Stimulated activated CD8-positive, alpha-beta memory T cell treated with anti-CD3 and anti-CD28 coated beads, Interleukin-12 subunit alpha, Interleukin-12 subunit beta, amount 100 ng/mL, for 4 hours (primary cell): ENCODE measurements at places on chromosomes 7 and 10.

- DNase-seq, result no peak
Observed at GRCh38 chr7:66626331-66626934, 2.2 kb upstream of the KCTD7 start.

- no peak for DNase-seq
Observed at GRCh38 chr10:132468216-132468615, 69.4 kb upstream of the INPP5A start.

- no peak for DNase-seq
Observed at GRCh38 chr10:28983799-28984198, 305.1 kb upstream of the LYZL1 start.

- DNase-seq, result no peak
Observed at GRCh38 chr7:34138483-34138882, 233.1 kb downstream of the BMPER start.

DNA sequence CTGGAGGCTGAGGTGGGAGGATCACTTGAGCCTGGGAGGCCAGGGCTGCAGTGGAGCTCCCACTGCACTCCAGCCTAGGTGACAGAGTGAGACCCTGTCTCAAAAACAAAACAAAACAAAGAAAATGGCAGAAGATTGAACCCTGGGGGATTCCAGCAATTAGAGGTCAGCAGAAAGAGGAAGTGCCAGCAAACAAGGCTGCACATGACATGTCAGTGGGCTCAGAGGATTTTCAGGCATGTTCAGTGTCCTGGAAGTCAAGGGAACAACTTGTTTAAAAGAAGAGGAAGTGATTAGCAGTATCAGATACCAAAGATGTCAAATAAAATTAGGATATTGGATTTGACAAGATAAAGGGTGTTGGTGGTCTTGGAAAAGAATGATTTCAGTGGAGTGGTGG lies 32.3 kb downstream of the RAB18 start:
- no peak for DNase-seq

GRCh38 chr10:102327002-102327401 lies 68.5 kb upstream of the NFKB2 start:
- DNase-seq, result no peak

DNA sequence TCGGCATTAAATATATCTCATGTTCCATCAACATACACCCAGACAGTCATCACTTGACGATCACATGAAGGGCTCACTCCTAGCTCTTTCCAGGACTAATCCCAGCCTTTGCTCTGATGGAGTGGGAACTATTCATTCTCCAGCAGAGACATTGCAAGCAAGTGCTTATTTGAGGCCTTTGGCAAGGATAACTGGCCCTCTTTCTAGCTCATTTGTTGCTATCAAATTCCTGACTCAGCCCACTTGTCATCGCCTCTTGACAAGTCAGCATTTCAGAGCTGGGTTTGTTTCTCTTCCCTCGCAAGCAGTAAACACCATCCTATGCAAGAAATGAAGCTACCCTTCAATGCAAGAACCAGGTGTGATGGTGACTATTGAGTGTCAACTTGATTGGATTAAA lies 1165.7 kb upstream of the AUTS2 start:
- DNase-seq, result no peak

GRCh38 chr7:112193915-112194502 lies 12.2 kb downstream of the DOCK4 start:
- no peak for DNase-seq

DNA sequence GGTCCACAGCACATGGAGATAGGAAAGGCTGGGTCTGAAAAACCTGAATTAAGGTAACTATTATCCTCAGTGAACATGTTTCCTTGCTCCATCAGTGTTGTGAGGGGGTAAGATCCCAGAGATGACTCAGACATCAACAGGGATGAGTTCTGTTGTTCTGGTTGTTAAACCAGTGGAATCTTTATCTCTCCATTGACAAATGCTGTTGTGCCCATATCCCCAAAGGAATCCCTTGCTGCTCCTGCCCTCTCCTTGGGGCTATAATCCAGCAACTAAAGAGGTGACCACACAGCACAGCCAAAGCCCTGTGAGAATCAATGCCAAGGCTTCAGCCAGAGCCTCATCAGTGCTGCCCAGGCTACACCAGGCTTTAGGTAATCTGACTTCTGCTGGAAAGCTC lies 113.4 kb downstream of the JAZF1 start:
- no peak for DNase-seq

DNA sequence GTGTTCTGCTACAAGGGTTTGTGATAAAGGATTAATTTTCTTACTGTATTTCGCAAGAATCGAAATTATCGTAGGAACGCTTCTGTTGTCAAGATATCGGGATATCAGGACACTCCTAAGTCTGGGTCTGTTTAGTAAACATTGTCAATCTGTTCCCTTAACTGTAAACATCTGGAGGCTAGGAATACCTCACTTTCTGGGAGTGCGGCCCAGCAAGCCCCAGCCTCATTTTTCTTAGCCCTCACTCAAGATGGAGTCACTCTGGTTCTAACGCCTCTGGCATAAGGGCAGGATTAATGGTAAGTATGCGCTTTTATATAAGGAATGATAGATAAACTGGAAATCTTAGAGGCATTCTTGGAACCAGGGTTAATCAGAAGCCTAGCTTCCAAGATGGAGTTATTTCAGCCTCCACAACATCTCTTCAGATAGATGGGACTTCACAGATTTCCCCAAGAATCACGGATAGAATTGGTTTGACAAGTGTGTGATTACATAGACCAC lies 30.1 kb upstream of the CCL24 start:
- DNase-seq, result no peak

- no peak for DNase-seq
Observed at GRCh38 chr10:132988988-132989387, 46.6 kb upstream of the CFAP46 start.

DNA sequence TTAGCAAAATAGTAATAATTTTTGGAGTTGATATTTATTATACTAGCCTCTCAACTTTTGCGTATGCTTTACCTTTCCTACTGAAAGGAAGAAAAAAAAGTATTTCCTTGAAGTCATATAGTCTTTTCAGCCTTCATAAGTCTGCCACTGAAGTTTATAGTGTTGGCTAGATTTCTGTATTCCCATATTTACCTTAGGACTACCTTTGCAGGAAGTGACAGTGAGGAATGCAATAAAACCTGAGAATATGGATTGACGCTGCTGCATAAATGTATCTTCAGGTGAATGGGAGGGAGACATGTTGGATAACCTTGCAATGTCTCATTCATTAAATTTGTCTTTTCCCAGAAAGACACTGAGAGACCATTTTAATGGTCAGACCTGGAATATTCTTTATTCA lies 6.6 kb upstream of the LRRTM3 start:
- no peak for DNase-seq

GRCh38 chr10:34121781-34122622 lies 693.1 kb downstream of the PARD3 start:
- no peak for DNase-seq

GRCh38 chr10:35132727-35133126 lies 6.1 kb downstream of the CREM start:
- DNase-seq, result no peak

GRCh38 chr7:7352845-7353244 lies 170.5 kb downstream of the C1GALT1 start:
- no peak for DNase-seq

DNA sequence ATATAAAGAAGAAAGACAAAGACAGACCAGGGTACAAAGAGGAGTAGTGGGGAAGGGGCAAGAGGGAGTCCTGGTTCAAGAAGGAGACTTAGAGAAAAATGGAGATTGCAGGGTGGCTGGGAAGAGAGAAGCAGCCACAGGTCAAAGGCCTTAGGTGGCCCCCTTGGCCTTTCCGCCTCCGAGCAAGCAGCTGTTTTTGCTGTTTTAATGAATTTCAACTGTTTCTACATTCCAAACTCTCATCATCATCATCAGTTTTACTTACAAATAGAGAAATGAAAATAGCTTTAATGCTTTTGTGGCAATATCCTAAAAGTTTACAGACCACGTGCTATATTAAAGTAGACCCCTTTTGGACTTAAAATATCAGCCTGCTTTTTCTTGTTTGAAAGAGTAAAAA lies 399.7 kb downstream of the EXOC4 start:
- DNase-seq, result no peak

- no peak for DNase-seq
Observed at GRCh38 chr10:132184816-132185593, 1.7 kb upstream of the DPYSL4 start.

DNA sequence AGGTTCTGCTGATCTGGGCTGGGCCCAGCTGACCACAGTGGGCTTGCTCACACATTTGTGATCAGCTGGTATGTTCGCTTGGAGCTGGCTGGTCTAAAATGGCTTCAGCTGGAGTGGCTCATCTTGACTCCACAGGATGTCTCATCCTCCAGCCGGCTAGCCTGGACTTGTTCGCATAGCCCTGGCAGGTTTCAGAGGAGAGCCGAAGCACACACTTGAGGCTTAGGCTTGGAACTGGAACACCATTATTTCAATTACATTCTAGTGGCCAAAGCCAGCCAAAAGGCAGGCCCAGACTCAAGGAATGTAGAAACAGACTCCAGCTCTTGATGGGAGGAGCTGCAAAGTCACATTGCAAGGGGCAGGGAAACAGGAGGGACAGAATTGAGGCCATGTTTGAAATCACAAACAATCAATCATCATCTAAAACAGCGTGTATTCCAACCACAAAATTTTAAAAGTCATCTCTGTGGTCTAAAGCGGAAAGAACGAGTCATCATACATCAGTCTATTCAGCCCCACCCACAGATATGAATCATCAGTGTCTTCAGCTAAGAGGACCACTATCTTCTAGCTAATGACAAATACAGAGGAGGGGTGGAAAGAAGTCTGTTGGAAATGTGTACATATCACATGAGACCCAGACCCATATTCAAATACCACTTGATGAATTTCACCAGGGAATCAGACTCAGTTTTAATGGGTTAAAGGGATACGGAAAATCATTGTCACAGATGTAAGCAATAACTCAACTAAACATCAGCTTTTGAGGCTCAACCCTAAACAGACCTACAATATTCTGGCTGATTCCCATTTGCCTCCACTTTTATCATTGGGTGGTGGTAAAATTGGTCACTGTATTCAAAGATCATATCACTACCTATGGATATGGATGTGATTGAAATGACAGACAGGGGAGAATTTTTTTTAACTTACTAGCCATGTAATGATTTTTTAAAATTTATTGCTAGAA lies 139.0 kb upstream of the MKLN1 start:
- peak; percentile 19 for DNase-seq

DNA sequence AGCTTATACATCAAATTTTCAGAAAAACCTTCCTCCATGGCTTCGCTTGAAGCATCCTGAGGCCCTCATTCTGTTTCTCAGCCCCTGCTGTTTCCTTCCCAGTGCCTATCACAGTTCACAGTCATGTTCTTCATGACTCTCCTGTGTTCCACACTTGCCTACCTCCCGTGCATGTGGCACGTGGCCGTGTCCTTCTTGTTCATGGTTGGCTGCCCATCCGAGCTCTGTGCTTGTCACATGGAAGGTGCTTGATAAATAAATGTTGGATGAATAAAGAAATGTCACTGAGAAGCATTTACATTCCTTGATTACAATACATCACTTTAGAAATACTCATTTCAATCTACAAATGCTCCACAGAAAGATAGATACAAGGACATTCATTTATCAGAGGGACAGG lies 23.7 kb upstream of the EGFR start:
- DNase-seq, result no peak

- no peak for DNase-seq
Observed at GRCh38 chr7:99209781-99210180, 1.9 kb upstream of the KPNA7 start.

DNA sequence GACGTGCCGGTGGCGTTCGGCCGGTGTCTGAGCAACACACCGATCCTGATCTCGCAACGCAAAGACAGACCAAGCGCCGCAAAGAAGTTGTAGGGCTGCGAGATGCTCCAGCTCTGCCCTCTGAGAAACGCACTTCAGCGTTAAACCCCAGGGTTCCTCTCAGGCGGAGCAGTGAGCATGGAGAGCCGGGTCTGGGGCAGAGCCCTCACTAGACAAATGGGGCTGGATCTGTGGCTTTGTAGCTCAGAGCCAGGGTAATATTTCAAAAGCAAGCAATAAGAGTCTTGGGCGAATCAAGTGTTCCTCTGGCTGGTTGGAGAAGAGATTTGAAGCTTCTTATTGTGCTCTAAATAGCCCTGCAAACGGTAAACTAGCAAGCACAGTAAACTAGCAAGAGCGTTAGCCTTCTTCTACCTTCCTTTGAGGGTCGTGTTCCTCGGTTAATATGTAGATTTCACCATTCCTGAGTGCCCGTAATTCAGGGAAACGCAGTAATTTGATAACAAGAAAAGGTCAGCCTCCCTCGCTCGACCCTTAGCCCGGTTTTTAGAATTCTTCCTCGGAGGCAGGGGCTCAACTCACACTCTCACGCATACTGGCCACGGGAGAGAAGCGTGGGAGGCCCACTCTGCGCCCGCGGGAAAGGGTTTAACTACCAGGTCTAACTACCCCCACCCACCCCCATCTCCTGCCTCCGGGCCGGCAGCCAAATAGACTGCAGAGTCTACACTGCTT lies 6.7 kb downstream of the SKAP2 start:
- no peak for DNase-seq

DNA sequence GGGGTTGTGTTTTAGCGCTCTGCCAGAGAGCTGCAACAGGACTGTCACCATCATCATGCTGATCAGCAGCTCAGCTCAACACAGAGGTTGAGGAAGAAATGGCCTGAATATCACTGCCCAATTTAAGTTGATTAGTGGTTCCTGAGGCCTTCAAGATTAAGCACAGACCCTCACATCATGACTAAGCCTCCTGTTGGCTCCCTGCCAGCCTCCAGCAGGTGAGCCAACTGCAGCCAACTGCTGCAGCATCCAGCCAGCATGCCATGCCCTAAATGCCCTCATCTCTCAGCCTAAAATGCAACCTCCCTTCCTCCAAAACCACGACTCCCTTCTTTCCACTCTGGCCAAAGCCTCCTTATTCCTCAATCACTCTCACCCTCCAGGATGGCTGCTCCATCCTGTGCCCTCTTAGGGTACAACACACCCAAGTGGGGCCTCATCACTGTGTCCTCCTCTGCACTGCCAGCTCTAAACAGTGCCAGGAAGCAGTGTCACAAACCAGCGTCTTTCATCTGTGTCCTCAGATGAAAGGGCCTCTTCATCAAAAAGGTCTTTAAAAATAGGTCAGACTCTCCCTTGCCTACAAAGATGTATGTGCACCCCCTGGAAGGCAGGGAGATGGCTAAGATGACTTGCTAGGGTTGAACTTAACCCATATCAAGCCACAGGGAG lies 259.3 kb downstream of the ZEB1 start:
- DNase-seq, result no peak

DNA sequence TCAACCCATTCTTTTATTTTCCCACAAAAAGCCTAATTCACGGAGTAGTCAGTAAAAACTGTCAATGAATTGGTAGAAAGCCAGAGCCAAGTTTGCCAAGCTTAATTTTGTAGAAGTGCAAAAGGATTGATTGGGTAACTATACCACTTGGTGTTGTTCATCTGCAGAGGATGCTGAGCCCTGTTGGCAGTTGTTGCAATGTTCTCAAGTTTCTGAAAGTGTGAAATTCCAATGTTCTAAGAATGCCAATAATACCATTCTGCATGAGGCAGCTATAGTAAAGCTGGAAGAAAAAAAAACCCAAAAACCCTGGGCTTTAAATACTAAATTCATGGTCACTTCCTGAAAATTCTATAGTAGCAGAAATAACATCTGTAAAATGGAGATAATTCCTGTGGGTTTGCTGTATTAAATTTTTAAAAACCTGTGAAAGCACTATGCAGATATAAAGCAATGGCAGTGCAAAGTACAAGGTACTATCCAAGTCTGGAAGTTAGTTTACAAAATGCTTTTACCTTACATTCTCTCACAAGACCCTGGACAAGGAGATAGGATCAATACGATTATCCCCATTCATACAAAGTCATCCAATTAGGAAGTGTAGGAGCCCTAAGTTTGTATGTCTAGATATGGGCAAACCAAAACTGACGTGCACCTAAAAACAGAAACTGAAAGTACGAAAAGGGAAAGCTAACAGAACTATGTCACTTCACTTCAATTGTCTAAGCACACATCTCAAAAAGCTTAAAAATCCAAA lies 6.0 kb upstream of the PON1 start:
- no peak for DNase-seq
